EL (cell line): ENCODE measurements at places on chromosomes 12 and 14.
A peak's percentile ranks its signal among the peaks of the same experiment; 100 is the strongest.

GRCh38 chr14:99262977-99263448, 9.0 kb downstream of the BCL11B start:
- no peak for DNase-seq

DNA sequence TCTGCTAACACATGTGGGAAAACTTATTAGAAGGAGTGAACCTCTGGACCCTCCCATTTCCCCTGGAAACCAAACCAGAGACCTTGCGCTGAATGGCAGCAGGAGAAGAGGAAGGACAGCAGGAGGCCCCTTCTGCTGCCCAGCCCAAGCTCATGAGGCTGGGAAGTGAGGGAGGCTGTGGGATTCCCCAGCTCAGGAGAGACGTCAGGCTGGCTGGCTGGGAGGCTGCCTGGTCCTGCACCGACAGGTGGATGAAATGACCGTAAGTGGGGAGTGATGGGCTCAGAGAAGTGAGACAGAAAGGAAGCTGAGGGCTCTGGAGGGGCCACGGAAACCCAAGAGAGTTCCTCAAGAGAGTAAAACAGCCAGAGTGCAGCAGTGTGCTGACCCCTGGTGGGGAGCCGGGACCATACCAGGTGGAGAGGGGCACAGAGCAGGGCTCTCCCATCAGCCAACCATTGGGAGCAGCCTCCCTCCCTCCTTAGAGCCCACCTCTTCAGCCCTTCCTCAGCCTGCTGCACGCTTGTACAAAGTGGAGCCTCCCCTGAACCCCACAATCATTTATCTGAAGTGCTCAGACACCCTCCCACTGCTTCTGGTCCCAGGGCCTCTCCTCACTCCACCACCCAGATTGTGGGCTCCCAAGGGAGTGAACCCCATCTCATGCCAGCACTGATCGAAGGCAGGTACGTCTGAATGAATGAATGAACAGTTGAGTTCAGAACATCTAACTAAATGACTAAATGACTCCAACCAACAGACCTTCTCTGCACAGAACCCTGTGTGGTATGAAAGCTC, 14.0 kb downstream of the TAMALIN start:
- DNase-seq = peak; percentile 52

DNA sequence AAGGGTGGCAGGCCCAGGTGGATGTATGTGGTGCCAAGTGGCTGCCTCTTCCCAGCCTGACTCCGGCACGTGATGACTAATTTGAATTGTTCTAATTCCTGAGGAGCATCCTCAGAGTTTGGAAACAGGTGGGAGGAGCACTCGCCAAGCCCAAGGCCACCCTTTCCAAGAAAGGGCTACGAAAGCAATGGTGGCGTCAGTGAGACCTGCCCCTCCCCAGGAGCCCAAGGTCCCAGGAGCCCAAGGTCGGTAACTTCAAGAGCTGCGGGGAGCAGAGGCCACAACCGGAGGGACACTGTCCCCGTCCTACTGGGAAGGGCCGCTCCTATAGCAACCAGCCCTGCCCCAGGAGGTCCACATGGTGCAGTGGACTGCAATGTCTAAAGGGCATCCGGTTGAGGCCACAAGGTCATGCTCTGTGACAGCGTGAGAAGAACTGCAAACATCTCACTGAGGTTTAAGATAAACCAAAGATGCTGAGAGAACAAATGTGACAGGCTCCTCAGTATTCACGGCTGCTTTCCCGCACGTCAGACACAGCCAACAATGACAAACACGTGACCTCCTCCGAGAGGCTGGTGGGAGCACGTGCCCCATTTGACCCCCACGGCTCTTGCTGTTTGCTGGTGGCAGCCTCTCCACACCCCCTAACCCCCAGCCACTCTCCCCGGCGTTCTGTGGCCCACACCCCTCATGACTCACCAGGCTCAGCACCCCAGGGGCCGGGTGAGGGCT, 79.6 kb downstream of the ITPK1 start:
- peak; percentile 69 for DNase-seq

GRCh38 chr14:54147282-54147681, 190.7 kb upstream of the BMP4 start:
- peak; percentile 98 for DNase-seq

GRCh38 chr12:81021834-81022233, 56.0 kb upstream of the ACSS3 start:
- DNase-seq = no peak

- DNase-seq = no peak
These were observed 26.8 kb downstream of the CEP170B start for GRCh38 chr14:104891664-104892530.

- DNase-seq = no peak
These were observed 1517.0 kb downstream of the AACS start for GRCh38 chr12:126582231-126582630.

DNA sequence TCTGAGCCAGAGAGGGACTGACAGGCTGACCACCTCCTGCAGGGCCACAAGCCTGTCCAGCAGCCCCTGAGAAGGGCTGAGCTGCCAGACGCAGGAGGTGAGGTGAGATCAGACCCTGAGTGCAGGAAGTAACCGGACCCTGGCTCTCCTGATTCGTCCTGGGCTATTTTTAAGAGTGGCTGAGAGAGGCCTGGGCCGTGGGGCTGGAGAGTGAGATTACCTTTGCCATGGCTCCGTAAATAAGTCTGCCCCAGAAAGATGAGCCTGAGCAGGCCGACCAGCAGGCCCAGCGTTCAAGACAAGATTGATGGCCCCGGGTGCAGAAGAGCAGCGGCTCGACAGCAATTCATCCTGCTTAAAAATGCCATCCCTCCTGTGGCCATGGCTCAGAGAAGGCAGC, 54.2 kb downstream of the SPTB start:
- no peak for DNase-seq

GRCh38 chr14:59664741-59665140, 88.1 kb upstream of the CCDC175 start:
- peak; percentile 5 for DNase-seq

GRCh38 chr12:18551106-18551505, 186.7 kb downstream of the PLCZ1 start:
- no peak for DNase-seq

DNA sequence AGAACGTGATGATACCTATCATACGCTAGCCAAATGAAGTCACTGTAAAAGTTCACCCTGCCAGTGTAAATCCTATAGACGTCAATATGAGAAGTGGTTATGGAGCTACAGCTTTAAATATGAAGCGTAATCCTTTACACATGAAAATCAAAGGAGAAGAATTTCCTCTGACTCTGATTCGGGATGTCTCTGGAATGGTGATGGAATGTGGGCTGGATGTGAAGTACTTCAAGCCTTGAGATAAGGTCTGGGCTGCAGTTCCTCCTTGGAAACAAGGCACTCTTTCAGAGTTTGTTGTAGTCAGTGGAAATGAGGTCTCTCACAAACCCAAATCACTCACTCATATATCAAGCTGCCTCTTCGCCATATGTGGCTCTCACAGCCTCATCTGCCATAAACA, 53.1 kb upstream of the NAP1L1 start:
- DNase-seq = no peak

DNA sequence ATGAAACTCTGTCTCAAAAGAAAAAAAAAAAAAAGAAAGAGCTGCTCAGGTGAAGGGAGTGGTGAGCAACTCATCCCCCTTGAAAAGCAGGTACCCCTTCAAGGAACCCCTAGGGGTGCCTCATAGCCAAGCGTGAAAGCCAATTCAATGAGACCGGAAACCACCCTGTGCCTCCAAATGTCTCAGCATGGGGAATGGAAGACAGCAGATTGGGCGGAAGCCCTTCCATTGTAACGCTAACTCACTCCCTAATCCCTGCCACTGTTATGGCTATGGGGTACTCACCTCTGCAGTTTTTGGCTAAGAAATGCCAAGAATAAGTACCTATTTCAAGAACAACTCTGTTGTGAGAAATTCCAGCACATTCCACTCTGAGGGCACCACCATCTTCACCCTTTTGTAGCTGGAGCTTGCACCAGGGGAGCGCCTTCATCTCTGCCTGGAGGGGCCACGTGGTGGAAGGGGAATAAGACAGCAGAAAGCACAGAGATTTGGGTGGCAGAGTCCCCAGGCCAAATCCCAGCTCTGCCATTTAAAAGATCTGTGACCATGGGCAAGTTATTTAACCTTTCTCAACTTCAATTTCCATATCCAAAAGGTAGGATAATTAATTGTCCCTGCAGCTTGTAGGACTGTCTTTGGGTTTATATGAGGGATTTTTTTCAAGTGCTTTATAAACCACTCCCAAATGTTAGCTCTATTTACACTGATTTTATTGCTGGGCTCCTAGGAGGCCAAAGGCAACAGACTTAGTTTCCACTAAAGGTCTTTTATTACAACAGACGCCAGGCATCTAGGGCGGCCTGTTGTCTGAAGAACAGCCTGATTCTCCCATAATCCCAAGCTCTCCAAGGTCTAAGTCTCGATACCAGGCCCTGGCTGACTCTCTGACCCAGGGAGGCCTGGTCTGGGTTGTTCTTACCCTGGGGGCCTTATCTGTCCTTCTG, 63.9 kb downstream of the ITPK1 start:
- DNase-seq = no peak

- DNase-seq = no peak
These were observed 251.0 kb upstream of the FOXG1 start for GRCh38 chr14:28515571-28515970.

GRCh38 chr12:122226366-122227125, 694 bp upstream of the DIABLO start:
- no peak for DNase-seq

GRCh38 chr14:92414690-92415445, 91.9 kb downstream of the SLC24A4 start:
- DNase-seq = no peak

- no peak for DNase-seq
These were observed 37.4 kb downstream of the NDUFA12 start for GRCh38 chr12:94965982-94966630.

DNA sequence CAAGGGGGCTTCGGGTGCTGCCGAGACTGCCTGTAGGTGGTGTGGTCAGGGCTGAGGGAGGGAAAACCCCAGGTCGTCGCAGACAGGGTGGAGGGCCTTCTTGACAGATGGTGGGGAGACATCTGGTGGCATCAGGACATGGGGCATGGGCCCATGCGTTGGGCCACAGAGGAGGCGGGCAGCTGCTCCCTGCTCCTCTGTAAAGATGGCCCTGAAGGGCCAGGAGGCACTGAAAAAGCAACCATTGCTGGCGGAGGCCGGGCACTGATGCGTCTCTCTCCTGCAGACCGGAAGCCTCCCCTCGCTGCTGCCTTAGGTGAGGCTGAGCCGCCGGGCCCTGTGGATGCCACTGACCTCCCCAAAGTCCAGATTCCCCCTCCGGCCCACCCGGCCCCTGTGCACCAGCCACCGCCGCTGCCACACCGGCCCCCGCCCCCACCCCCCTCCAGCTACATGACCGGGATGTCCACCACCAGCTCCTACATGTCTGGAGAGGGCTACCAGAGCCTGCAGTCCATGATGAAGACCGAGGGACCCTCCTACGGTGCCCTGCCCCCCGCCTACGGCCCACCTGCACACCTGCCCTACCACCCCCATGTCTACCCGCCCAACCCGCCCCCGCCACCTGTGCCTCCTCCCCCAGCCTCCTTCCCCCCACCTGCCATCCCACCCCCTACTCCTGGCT, 28.8 kb downstream of the CCNK start:
- DNase-seq = no peak

DNA sequence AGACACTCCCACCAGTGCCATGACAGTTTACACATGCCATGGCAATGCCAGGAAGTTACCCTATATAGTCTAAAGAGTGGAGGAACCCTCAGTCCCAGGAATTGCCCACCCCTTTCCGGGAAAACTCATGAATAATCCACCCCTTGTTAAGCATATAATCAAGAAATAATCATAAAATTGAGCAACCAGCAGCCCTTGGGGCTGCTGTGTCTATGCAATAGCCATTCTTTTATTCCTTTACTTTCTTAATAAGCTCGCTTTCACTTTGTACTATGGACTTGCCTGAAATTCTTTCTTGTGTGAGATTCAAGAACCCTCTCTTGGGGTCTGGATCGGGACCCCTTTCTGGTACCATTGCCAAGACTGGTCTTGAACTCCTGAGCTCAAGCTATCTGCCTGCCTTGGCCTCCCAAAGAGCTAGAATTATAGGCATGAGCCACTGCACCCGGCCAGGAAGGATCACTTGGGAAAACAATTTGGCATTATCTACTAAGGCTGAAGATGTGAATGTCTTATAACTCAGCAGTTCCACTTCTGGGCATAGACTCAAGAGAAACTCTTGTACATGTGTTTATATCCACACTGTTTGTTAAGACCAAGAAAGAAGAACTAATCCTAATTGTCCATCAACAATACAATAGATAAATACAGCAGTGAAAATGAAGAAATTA, 35.9 kb upstream of the CEP83 start:
- DNase-seq = no peak

- DNase-seq = peak; percentile 10
These were observed 14.5 kb upstream of the PWP1 start for GRCh38 chr12:107670999-107671643.

DNA sequence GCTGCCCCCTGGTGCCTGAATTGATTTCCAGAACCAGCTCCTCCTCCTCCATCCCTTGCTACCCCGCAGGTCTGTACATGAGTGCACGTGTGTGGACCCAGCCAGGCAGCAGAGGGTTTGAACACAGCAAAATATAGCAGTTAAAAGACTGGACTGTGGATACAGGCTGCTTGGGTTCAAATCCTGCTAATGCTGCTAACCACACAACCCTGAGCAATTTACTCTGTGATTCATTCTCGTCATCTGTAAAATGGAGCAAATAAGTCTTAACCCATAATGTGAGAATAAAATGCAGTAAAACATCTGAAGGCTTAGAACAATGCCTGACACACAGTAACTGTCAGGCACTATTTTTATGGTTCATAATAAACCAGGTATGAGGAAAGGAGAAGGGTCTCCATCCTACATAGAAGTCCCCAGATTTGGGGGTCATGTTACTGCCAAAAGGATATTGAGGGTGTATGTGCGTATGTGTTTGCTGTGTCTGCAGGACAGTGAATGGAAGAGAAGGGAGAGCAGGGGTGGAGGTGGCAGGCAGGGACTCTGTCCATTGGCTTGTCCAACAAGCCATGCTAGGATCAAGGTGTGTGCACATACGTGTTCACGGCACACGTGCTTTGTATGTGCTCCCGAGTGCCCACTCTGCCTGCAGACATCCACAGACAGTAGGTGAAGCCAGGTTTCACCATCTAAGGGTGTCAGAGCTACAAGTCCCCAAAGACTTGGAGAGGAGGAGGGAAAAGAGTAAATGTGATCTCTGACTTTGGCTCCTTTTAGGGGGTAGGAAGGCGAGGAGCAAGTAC, 1.5 kb upstream of the STAT6 start:
- DNase-seq = no peak

DNA sequence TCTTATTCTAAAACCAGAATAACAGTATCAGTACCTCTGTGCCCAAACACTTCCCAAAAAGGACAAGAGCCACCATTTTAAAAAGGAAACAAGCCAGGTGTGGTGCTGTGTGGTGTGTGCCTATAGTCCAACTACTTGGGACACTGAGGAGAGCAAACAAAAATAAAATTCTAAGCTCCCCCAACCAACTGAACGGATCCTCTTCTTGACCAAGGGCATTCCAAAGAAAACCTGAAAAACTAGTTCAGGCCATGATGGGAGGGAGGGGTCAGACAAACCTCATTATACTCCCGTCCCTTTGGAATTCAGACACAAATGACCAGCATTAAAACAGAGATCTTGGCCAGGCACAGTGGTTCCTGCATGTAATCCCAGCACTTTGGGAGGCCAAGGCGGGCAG, 20.5 kb downstream of the SLC11A2 start:
- DNase-seq = no peak

- no peak for DNase-seq
These were observed 20.8 kb upstream of the P2RX4 start for GRCh38 chr12:121189131-121189530.

GRCh38 chr14:49892301-49892635, 614 bp upstream of the ARF6 start:
- peak; percentile 71 for DNase-seq
